ENCODE measurements at places on chromosomes 3 and 15.

- DNase-seq = no peak
Measured at GRCh38 chr3:49343163-49343562, 3.3 kb upstream of the USP4 start.

DNA sequence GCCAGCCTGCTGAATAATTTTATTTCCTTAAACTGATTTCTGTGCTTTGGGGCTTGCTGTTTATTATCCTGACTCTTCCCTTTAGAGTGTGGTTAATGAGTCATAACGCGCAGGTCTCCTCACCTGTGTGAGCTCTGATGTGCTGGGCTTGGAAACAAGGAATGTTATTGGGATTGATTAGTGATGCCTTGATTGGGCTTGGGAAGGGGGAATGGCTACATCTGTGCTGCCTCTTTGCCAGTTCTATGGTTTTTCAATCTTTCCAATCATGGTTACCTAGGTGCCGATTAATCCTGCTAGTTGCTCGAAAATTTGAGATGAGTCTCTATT is 161.0 kb downstream of the THSD4 start:
- no peak for DNase-seq

DNA sequence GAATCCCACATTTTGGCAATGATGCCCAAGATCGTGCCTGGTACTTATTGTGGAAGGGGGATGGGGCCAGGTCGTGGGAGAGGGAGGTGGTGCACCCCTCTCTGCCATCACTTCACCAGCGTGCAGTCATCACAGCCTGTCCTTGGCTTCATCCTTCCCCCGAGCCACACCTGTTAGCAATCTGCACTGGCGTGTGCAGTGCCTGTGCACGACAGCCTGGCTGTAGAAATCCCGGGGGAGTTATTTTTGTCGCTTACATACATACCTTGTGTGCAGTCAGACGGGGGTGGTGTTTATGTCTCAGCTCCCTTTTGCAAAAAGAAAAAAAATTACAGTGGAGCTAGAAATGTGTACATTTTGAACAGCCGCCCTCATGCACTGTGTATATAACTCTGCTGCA is 216.0 kb downstream of the TLE3 start:
- no peak for DNase-seq

DNA sequence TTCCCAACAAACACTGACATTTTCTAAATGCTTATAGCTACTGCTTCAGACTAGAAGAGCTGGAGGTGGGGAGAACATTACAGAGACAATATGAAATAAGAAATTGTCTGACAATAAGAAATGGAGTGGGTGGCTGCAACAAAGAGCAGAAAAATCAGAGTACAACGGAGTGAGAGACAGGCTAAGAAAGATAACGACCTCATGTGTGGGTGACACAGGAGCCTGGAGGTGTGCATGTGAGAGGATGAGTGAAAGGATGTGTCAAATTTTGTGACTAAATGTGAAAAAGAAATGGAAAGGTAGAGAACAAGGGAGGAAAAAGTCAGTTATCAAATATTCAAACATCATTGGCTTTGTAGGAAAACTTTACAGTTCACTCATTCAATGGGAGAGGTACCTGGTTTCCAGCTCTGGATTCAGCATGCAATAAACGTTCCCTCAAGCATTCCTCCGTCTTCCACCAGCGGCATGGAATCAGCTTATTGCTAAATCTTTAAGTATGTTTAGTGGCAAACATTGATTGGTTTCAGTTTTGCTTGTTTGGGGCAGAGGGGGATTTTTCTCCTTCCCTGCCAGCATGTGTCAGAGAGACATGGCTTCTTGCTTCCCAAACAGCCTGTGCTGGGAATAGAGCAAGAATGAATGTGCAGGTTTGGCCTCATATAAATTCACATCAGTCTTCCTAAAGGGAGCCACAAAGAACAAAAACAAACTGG is 103.8 kb upstream of the CHRM5 start:
- DNase-seq = no peak

- peak; percentile 40 for DNase-seq
Measured at GRCh38 chr3:84547971-84548970, 410.5 kb upstream of the CADM2 start.
